ENCODE measurements at places on chromosomes 3 and 15. TPM values are rescaled to one million over a fixed set of nuclear protein-coding genes. Genes with fewer than 3 reads are reported as not detected.

The MEX3B gene
- total RNA-seq, result 18.7 TPM

DNA sequence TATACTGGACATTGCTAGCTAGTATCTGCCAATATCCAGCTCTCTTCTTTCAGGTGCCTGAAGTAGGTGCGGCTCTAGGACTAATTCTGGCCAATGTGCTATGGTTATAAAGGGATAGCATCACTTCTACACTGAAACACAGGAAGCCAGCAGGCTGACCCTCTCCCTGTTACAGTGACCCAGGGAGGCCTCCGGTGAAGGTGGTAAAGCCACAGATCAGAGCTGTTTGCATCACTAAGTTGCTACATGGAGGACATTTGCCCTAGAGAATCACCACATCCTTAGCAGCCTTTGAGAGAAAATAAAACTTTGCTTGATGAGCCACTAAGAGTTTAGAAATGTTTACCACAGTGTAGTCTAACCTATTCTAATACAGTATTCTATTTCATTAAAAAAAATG is 161.4 kb downstream of the CHST2 start:
- peaks cover 10% of the 10 kb centered on the region for H3K4me1 ChIP-seq
- H3K4me3 ChIP-seq, result no peak overlapping the region

- H3K36me3 ChIP-seq, result no peaks in the 10 kb centered on the region
- H3K27ac ChIP-seq, result peak overlapping the region; percentile 67
- no peak overlapping the region for H3K4me3 ChIP-seq
- H3K4me1 ChIP-seq, result peaks cover 50% of the 10 kb centered on the region
- no peaks in the 10 kb centered on the region for H3K27me3 ChIP-seq
Observed at GRCh38 chr3:72346526-72346926, 501.7 kb downstream of the SHQ1 start.

GRCh38 chr3:172279191-172279640 is 169.0 kb downstream of the GHSR start:
- DNase-seq, result peak; percentile 64
- no peaks in the 10 kb centered on the region for H3K27me3 ChIP-seq
- peaks cover 21% of the 10 kb centered on the region for H3K36me3 ChIP-seq
- peak overlapping the region; percentile 78 for H3K27ac ChIP-seq
- no peak overlapping the region for H3K4me3 ChIP-seq
- H3K4me1 ChIP-seq, result peaks cover 18% of the 10 kb centered on the region

GRCh38 chr15:77834276-77834990 is 201.7 kb upstream of the LINGO1 start:
- H3K4me1 ChIP-seq, result peaks cover 12% of the 10 kb centered on the region
- H3K27ac ChIP-seq, result no peak overlapping the region
- no peaks in the 10 kb centered on the region for H3K36me3 ChIP-seq
- no peak for DNase-seq
- no peak overlapping the region for H3K4me3 ChIP-seq
- H3K27me3 ChIP-seq, result peaks cover 45% of the 10 kb centered on the region

DNA sequence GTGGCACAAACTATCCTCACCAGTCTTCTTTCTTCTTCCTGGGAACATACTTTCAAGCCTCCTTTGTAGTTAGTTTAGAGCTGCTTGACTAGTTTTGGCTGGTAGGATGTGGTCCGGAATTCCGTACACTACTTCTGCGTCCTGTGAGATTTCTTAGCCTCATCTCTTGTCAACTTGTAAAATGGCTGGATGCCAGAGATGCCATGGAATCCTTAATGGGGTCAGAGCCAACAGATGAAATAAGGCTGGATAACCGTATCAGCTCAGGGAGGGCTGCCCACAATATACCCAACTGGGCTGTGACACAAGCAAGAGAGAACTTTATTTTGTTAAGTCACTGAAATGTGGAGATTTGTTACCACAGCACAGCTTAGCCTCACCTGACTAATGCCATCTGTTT is 466.9 kb upstream of the MDFIC2 start:
- H3K27ac ChIP-seq, result no peak overlapping the region
- H3K27me3 ChIP-seq, result no peaks in the 10 kb centered on the region
- no peak for DNase-seq
- H3K36me3 ChIP-seq, result no peaks in the 10 kb centered on the region
- H3K4me3 ChIP-seq, result no peak overlapping the region

The SLC6A11 gene
- 0.34 TPM for total RNA-seq

The CATSPER2 gene
- total RNA-seq, result 3.3 TPM

GRCh38 chr3:108271626-108272025 is 24.7 kb upstream of the HHLA2 start:
- H3K4me1 ChIP-seq, result no peaks in the 10 kb centered on the region
- DNase-seq, result no peak
- no peaks in the 10 kb centered on the region for H3K36me3 ChIP-seq
- no peak overlapping the region for H3K27ac ChIP-seq
- no peaks in the 10 kb centered on the region for H3K27me3 ChIP-seq
- H3K4me3 ChIP-seq, result no peak overlapping the region

- H3K27me3 ChIP-seq, result no peaks in the 10 kb centered on the region
- no peak overlapping the region for H3K4me3 ChIP-seq
- no peaks in the 10 kb centered on the region for H3K36me3 ChIP-seq
- no peak overlapping the region for H3K27ac ChIP-seq
Observed at GRCh38 chr3:137693791-137694190, 70.3 kb upstream of the SOX14 start.
